ENCODE measurements at places on chromosomes 3 and 15. TPM values are rescaled to one million over a fixed set of nuclear protein-coding genes. Genes with fewer than 3 reads are reported as not detected.

DNA sequence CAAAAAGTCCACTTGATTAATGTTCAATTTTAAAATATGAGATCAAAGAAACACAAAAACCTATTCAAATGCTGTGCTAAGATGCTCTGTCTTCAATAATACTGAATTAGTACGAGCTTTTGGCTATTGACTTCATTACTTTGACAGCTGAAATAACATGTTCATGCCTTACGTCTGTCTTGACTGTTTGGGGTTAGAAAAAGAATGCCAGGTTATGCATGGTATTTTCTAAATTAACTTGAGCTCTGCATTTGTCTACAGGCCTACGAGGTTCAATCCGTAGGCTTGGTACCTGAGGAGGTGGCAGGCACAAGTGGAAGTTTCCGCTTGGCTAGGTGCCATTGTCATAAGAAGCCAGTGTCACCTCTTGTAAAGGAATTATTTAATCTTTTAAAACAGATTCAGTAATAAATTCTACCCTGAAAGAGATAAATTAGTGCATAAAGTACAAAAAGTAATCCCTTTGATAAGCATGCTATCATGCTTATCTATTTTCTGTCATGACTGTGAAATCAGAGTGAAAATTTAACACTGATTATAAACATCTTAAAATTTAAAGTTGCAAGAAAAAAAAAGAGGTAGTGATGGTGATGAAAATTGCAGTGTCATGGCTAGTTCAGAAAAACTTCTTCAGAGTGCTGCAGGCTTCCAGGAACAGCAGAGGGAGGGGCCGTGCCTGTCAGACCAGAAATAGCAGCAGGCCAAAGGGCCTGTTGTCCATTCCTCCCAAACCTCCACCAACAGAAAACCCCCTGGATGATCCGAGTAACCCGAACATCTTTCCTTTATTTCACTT lies 115.7 kb downstream of the ARRDC4 start:
- DNase-seq = no peak
- H3K4me1 ChIP-seq = no peaks in the 10 kb centered on the region
- no peak overlapping the region for H3K27ac ChIP-seq
- H3K36me3 ChIP-seq = no peaks in the 10 kb centered on the region
- H3K27me3 ChIP-seq = no peaks in the 10 kb centered on the region
- H3K4me3 ChIP-seq = no peak overlapping the region

LMAN1L gene
- total RNA-seq = not detected

ACKR2 gene
- 1.3 TPM for total RNA-seq

MUC20 gene
- 2.6 TPM for total RNA-seq

DNA sequence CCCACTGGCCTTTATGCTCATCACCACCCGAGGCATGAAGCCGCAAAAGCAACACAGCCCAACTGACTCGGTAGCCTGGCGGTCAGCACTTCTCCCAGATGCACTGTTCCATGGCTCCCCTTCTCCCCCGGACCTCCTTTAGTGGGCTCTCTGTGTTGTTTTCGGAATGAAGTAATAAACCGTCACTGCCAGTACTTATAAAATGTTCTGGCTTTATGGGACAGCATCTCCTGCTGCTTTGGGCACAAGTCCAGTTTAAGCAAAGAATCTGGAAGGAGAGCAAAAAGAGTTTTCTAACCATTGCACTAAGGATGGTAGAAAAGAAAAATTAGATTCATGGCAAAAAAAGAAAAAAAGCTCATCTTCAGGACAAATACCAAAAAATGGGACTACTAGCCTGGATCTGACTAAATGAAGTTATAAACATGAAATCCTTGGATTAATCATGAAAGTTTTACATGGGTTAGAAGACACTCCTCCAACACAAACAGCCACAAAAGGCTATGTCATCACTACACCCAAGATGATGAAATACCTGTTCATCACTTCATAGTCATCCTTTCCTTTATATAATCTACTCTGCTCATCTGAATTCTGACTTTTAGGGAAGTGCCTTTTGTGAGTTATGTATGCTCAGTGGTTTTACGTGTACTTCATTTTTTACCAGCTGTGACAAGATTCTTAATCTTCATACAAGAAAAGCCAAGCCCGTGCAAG lies 89.5 kb upstream of the UBE2E2 start:
- no peaks in the 10 kb centered on the region for H3K27me3 ChIP-seq
- peaks cover 3% of the 10 kb centered on the region for H3K4me1 ChIP-seq
- H3K36me3 ChIP-seq = no peaks in the 10 kb centered on the region
- no peak overlapping the region for H3K27ac ChIP-seq

All from spinal cord (tissue), 10 donors.